Neural progenitor cell (in vitro differentiated cells): ENCODE measurements at places on chromosomes 12 and 14. TPM values are rescaled to one million over a fixed set of nuclear protein-coding genes. Genes with fewer than 3 reads are reported as not detected.
A peak's percentile ranks its signal among the peaks of the same experiment; 100 is the strongest.

DNA sequence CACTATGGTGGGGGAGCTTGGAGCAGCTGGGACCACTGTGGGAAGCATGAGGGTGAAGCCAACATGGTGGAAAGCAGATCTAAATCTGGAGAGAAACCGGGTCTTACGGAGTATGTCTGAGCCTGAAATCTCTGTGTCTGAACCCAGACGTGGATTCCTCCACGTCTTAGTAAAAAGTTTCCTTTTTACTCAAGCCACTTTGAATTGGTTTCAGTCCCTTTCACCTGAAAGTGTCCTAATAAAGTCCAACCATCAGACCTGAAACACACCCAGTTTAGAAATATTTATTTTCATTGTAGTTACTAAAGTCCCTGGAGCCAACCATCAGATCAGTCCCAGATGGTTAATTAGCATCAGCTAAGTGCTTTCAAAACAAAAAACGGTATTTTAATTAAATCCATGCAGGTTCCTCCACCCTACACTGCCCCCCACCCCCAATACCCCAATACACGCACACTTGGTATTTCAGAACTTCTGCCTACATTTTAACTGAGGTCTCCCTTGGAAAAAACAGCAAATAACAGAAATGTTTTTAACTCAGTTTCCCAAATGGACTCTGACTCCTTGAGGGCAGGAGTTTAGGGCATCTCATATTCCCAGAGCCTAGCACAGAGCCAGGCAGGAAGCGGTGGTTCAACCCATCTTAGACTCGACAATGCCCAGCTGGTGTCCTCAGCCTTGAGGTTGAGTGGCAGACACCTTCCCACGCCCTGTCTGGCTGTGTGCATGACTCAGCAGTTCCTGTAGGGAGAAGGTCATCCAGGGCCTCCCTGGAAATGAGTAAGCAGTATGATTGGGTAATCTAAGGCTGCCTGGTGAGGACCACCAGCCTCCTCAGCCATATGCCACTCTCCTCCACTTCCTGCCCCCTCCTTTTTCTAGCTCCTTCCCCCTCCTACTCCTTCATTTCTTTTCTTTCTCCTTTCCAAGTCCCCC, 175.8 kb downstream of the TTC8 start:
- DNase-seq = peak; percentile 10

KRT6C gene
- not detected in 2 replicates for total RNA-seq

POTEG gene
- not detected in 2 replicates for total RNA-seq

MFAP5 gene
- total RNA-seq = 0.25 TPM in 1 of 2 replicates, not detected in the other

- DNase-seq = no peak
These were observed 36.4 kb downstream of the PITPNM2 start for GRCh38 chr12:123114304-123115083.

AQP2 gene
- not detected in 2 replicates for total RNA-seq

GRCh38 chr14:85991156-85991555, 461.2 kb downstream of the FLRT2 start:
- DNase-seq = no peak

DNA sequence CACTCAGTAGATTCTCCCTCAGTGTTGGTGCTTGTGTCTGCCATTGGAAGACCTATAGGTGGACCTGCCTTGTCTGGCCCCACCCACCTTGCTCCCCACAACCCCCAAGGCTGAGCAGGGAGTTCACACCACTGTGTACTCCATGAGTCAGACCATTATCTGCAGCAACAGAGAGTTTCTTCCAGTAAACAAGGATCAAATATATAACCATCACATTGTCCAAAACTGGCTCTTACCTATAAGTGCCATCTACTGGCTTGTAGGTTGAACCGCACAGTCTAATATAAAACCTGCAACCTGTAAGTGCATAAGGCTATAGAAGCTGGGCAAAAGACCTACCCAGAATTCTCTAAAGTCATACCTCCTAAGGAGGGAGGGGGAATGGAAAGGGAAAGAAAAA, 7.9 kb downstream of the TAS2R13 start:
- no peak for DNase-seq

DNA sequence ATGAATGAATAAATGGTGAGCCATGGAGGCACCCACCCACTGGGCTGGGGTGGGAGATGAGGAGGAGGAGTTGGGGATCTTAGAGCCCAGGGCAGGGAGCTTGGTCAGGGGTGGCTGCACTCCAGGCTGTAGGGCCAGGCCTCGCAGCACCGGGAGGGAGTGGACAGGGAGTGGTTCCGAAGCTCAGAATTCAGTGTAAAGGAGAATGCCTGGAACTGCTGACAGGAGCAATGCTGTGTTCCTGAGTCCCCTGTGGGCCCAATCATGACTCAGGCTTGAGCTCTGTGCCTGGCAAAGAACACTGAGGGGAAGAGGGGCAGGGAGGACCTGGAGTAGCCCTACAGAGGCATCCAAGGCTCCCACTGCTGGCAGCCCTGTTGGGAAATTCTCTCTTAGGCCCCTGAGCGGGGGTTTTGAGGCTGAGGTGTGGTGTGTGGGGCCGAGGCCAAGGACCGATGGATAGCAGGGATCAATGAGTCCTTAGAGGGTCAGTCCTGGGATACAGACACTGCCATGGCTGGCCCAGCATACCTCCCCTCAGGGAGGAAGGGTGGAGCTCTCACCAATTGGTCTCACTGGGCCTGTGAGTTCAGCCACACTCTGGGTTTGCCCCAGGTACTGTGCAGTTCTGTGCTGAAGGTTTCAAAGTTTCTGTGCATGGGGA, 9.5 kb upstream of the RABGGTA start:
- no peak for DNase-seq

BIN2 gene
- 0.52 TPM in 1 of 2 replicates, not detected in the other for total RNA-seq

- DNase-seq = no peak
These were observed 9.1 kb upstream of the TDG start for GRCh38 chr12:103956509-103957027.

TMEM63C gene
- 1.1 and 1.5 TPM in 2 replicates for total RNA-seq

- DNase-seq = no peak
These were observed 134.2 kb downstream of the TMEM30B start for GRCh38 chr14:61146899-61147298.

DNA sequence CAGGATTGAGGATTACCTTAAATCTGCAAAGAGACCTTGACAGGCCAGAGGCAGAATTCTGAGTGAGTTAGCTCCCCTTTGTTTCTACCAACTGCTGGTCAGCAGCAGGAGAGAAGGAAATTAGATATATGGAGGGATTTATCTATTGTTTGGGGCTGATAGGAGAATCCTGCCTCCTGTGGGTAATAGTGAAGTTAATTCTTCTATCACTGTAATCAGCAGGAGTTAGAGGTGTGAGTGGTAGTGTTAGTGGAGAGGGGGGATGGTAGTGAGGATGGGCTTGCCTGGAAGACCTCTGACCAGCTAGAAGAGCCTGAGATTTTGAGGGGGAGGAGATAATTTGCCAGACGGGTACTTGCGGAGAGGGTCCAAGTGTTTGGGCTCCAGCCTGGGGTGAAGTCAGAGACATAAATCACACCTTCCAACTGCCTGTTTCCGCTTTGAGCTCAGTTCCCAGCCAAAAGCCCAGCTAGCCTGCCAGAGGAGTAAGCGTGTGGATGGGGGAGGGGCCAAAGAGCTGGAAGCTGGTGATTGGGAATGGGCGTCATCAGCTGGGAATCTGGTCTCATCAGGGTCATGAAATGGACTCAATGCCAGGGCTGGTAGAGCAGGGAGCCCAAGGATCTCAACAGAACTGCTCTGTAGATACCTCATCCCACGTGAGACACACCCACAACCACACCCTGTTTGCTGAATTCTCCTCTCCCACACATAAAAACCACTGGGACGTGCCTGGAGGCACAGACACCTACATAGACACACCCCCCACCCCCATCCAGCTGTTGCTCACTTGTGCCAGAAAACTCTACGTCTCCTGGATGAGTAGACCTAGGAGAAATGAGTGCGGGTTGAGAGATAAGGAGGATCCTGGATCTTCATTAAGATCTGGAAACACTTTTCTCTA, 13.1 kb upstream of the ITGA5 start:
- DNase-seq = peak; percentile 60

CACNA1C gene
- 1.2 and 2.7 TPM in 2 replicates for total RNA-seq

GRCh38 chr14:85214471-85214870, 315.5 kb upstream of the FLRT2 start:
- DNase-seq = no peak
